ENCODE measurements at places on chromosomes 11 and 22.

DNA sequence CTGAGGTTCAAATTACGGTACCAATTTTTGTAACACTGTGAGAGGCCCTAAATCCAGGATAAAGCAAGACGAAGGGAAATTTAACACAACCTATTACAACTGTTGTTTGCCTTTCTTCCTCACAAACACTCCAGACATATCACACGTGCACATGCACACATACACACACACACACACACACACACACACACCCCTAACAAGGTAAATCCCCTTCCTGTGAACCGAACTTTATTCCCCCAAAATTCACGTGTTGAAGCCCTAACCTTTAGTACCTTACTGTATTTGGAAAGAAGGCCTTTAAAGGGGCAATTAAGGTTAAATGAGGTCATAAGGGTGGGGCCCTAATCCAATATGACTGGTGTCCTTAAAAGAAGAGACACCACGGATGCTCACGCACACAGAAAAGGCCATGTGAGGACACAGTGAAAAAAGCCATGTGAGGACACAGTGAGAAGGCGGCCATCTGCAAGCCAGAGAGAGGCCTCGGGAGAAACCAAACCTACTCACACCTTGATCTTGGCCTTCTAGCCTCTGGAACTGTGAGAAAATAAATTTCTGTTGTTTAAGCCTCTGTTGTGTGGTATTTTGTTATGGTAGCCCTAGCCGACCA is 1.8 kb downstream of the SERGEF start:
- DNase-seq = peak; percentile 40

- DNase-seq = no peak
Observed at GRCh38 chr22:27624705-27625104, 176.9 kb downstream of the MN1 start.

GRCh38 chr22:28283068-28283654 is 364.1 kb upstream of the PITPNB start:
- no peak for DNase-seq

DNA sequence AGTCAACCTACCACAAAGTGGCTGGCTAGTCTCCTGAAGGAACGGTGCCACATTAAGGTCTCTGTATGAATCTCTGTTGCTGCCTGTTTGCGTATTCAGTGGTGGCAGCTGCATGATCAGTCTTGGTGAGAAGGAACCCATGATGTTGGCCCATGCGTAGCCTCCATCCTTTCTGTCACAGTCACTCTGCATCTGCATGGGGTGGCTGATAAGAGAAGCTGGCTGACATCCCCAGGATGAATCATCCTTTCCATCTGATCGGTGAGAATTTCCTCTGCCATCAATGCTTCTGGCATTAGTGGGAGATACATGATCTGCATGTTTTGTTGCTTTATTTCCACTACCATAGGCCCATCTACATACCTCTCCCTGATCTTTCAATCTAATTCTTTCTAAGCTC is 199.0 kb upstream of the NECTIN1 start:
- no peak for DNase-seq

GRCh38 chr22:16654882-16655281 is 62.3 kb upstream of the CCT8L2 start:
- DNase-seq = no peak

DNA sequence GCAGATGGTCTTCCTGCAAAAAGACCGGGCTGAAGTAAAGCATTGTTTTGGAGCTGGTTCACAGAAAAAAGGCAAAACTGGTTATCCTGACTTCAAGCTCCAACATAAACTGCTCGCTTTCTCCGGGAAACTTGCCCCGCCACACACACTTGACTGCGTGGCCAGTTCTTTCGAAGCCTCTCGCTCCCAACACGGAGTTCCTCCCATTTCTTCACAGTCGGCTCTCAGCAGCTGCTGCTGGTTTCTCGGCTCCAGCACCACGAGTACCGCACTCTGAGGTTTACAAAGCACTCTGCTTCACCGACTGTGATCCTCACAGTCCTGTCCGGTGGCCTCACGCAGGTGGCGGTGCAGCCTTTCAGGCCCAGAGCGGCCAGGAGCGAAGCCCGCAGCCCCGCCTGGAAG is 264 bp downstream of the CHEK1 start:
- no peak for DNase-seq

GRCh38 chr11:118306556-118306955 is 2.0 kb downstream of the CD3E start:
- DNase-seq = no peak

DNA sequence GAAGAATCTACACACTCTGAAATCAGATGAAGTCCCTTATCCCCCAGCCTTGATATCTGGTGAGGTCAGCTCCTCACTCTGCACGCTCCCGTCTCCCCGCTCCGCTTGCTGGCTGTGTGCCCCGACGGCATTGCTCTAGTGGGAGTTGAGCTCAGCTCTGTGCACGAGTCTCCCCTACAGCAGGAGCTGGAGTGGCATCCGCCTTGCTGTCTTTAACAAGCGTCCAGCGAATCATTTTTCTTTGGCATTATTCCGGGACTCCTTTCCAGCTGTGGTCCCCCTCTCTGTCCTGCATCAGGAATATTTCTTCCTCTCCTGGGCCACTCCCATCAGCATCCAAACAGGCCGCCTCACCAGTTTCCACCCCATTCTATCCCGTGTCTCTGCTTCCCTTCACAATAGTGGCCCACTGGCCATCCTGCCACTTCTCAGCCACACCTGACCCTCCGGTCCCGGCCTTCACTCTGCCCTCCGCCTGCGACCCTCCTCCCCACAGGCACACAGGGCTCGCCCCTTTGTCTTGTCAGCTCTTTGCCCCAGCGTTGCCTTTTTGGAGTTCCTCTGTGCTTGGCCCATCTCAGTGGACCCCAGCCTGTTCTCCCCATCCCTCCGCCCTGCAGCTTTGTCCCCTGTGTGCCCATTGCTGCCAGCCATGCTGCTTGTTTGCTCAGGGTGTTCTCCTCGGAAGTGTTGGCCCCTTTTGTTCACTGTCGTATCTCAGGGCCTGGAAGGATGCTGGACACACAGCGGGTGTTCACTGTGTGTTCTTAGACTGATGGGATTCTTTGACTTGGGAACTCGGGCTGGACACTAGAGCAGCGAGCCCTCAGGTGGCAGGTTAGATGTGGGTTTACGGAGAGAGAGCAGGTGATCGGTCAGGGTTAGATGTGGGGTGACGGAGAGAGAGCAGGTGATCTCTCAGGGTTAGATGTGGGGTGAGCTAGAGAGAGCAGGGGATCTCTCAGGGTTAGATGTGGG is 441.8 kb downstream of the TBC1D22A start:
- no peak for DNase-seq

DNA sequence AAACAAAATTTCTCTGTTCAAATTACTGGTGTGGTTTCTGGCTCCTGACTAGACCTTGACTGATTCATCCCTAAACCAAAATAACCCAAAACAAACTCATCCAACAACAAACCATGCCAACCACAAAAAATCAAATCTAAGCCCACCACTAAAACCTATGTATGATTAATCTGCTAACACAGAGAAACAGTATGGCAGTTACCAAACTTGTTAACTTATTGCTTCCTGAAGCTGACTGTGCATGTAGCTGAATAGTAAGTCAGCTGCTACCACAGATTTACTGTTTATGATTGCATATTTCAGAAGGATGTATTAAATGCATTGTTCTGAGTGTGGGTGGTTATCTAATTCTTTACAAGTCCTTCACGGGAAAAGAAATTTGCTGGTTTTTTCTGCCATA is 231.1 kb downstream of the SWAP70 start:
- DNase-seq = no peak
